ENCODE measurements at places on chromosomes 16 and 17.
A peak's percentile ranks its signal among the peaks of the same experiment; 100 is the strongest.

- DNase-seq: peak; percentile 82
Measured at GRCh38 chr17:81599719-81600486, 37.0 kb downstream of the NPLOC4 start.

DNA sequence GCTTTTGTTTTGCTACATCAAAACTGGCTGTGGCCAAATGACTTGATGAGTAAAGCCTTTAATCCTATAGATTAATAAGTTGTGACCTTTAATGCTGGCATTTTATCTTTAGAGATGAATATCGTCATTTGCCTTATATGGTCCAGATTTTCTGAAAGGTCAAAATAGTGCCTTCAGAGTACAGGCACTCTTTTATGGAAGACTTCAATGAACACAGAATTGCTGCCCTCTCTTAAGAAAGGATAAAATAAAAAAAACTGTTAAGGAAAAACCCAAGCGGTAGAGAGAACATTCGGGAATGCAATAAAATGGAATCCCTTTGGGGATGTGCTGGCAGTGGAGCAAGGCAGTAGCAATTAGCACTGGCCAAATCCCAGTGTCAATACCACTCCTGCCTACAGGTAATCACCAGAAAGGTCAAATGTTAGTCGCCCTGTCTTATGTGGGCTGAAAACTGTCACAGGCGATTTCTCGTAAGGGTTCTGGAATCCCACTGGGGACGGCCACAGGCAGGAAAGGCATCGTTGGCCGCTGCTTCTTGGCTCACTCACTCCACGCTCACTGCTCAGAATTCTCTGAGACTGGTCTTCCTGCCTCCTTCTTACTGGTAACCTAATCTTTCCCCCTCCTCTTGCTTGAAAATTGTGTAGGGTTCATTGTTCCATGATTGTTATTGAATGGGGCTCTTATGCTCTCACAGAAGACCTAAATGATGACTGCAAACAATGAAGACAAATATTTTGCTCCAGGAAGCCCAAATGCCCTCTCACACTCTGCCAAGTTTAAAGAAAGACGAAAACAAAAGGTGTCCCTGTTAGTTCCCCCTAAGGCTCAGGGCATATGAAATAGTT is 45.4 kb upstream of the HSBP1 start:
- DNase-seq: no peak

- peak; percentile 83 for DNase-seq
Measured at GRCh38 chr16:80614908-80615671, 74.3 kb downstream of the DYNLRB2 start.

GRCh38 chr17:19327031-19327783 is 35.3 kb downstream of the B9D1 start:
- peak; percentile 88 for DNase-seq

- DNase-seq: no peak
Measured at GRCh38 chr16:52770828-52771227, 223.9 kb upstream of the TOX3 start.
